ENCODE measurements at places on chromosomes 16 and 17.

GRCh38 chr16:56771558-56772279 lies 41.8 kb downstream of the NUP93 start:
- no peak for DNase-seq

DNA sequence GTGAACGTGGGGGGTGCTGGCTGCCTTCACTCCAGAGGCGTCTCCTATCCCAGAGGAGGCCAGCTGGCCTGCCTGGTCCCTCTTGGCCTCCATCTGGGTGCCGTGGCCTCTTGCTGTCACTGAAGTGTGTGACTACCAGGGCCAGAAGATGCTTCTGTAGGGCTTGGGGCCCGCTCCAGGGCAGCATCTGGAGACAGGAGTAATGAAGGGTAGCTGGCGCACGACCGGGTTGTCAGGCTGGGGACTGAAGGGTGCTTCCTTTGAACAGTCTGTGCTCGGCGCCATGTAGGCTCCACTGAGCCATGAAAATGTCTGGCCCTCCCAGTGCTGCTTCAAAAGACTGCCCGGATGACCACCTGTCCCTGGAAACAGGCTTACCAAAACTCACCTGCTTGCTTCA lies 31.3 kb downstream of the ASIC2 start:
- no peak for DNase-seq

GRCh38 chr16:17493012-17493411 lies 22.3 kb upstream of the XYLT1 start:
- no peak for DNase-seq

- DNase-seq: no peak
Observed at GRCh38 chr17:77704048-77704815, 254.3 kb upstream of the TNRC6C start.

DNA sequence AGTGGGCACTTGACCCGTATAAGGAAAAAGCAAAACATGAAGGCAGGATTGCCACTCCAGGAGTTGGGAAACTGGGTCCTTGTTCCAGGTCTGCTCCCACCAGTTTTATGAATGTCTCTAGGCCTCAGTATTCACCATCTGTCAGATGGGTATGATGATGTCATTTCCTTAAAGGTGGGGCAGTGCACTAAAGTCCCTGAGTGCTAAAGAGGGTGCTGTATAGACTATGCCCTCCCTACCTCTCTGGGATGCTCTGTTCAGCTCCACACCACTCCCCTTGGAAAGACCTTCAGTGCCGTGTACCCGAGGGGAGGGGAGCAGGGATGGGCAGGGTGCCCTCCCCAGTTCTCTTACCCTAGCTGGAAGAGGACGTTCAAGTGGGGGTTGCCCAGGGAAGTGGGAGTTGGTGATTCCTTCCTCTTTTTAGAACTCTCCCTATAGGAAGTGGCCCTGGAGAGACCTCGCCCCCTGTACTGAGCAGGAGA lies 2.2 kb downstream of the LASP1 start:
- no peak for DNase-seq

- no peak for DNase-seq
Observed at GRCh38 chr17:535198-535597, 179.4 kb downstream of the VPS53 start.

- no peak for DNase-seq
Observed at GRCh38 chr16:28179354-28179753, 32.4 kb downstream of the XPO6 start.

- DNase-seq: no peak
Observed at GRCh38 chr17:1504866-1505265, 11.5 kb downstream of the INPP5K start.

DNA sequence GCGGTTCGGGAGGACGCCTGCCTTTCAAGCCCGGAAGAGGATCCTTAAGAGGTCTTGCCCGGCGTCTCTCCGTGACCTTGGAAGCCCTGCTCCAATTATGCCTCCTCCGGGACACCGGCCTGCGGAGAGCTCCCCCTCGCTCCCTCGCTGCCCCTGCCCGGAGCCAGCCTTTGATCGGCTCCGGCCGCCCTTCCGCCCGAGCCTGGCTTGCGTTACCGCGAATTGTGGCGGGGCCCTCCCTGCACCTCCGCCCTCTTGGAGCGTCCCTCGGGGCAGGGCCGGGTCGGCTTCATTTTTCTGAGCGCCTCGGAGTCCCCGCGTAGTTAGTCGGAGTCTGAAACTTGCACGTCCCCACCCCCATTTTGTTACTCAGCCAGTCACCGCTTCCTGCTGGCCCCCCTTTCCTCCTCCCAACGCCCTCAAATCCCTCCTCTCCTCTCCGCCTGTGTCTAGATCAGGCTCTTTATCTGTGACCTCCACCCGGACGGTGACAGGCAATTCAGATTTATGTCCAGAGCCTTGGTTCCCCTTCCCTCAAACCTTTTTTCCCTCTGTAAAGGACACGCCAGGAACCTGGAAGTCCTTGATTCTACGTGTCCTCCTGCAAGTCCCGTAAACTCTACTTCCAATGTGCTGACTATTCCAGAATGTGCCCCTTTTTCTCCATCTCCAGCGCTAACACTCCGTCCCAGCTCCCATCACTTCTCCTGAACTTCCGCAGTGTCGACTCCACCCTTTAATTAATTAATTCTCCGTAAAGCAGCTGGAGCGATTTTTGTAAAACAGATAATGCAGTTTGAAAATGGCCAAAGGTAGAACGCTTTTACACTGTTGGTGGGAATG lies 569 bp upstream of the RABEP2 start:
- peak; percentile 71 for DNase-seq

- DNase-seq: no peak
Observed at GRCh38 chr17:38958756-38959155, 8.4 kb downstream of the FBXO47 start.

DNA sequence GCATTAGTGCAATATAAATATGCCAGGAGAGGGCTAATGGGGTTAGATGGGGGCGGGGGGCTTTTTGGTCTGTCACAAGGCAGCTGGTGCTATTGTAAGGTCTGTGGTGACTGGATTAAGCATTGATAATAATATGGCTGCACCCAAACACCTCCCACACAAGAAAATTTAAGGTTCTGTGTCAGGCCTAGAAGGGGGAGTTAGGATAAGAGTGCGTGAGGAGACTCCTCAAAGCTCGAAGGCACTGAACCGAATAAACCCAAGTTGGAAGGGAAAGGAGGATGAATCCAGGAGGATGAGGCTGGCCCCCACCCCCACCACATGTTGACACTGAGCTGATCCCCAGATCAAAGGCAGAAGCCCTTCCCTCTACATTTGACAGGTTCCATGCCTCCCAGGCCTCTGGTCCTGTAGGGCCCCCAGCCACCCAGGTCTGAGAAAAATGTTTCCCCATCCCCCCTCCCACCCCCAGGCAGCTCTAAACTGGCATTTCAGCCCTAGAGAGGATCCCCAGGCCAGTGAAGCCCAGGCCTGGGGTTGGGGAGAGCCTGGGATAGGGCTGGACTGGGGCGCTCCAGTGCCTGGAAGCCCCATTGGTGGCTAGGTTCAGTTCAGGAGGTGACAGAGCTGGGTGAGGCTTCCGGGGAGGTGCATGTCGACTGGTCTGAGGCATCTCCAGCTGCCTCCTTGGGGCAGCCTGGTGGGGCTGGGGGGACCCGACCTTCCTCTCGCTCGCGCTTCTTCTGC lies 1.7 kb downstream of the HOXB1 start:
- no peak for DNase-seq

DNA sequence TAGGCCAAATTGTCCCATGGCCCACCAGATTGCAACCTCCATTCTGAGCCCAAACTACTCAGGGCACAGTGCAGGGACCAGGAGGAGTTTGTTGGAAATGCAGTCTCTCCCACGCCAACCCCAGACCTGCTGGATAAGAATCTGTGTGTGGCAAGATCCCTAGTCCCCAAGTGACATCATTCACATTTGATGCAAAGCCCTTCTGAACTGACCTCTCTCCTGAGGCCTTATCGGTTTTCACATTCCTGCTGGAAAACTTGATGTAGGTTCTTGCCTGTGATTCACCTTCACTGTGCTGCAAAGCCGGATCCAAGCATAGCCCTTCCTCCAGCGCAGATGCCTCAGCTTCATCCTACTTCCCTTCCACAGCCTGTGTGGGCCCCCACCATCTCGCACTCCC lies 6.6 kb upstream of the SHCBP1 start:
- DNase-seq: no peak

GRCh38 chr17:70668938-70669778 lies 499.8 kb downstream of the KCNJ2 start:
- no peak for DNase-seq

DNA sequence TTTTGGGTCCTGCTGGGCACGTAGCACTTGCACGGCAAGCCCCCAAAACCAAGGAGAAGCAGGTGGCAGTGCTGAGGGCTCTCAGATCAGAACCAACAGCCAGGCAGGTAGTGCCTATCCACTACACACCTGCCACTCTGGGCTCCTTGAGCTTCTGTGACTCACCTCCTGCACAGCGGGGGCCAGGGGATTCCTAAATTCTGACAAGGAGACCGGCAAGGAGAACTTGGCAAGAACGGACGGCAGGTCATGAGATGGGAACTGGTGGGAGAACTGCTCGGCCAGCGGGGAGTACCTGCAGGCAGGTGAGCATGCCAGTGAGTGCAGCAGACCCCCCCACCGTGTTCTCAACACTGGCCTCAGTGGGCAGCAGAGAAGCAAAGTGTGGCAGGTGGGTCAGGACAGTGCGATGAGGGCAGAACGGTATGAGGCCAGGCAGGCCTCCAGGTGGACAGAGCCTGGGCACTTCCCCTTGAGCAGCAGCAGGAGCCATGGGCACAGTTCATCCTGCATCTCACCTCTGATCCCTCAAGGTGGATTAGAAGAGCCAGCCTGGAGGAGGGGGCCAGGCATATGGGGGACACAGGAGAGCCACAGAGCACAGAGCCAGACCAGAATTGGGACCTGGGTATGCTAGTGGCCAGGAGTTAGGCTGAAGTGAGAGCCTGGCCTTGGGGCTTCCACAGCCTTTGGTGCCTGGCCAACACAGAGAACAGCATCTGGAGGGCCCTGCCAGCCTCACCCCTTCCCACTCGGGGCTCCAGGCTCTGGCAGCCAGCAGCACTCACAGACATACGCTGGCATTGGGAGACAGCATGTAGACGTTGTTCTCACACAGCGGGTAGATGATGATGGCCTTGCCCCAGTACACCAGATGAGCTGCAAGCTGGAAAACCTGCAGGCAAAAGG lies 14.7 kb downstream of the MPG start:
- no peak for DNase-seq

GRCh38 chr17:2057760-2058585 lies 3.1 kb downstream of the HIC1 start:
- DNase-seq: no peak

DNA sequence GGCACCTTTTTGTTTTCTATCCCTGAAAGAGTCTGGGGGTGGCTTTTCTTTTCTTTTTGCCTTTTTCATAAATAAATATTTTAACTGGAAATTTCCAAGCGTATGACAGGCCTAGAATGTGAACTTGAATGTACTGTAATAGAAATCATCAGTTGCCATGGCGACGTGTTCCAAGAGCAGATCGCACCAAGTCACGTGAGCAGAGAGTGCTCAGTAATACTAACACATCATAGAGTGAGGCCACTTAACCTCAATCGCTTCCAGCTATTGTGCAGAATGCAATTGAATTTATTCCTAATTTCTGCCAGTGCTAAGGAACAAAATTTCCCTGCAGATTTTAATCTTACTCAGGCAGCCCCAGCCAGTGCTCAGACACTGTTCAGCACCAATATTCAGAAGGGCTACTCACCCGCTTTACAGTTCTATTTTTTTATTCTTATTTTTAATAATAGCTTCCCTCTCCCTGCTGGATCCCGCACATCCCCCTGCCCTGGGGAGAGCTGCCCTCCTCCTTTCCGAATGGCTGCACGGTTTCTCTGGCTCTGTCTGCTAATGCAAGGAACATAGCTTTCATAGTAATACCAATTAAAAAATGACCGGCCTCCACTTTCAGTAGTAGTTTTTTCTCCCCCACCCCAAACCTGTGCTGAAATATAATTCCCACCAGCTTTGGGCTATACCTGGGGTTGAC lies 26.2 kb upstream of the PMFBP1 start:
- DNase-seq: no peak

DNA sequence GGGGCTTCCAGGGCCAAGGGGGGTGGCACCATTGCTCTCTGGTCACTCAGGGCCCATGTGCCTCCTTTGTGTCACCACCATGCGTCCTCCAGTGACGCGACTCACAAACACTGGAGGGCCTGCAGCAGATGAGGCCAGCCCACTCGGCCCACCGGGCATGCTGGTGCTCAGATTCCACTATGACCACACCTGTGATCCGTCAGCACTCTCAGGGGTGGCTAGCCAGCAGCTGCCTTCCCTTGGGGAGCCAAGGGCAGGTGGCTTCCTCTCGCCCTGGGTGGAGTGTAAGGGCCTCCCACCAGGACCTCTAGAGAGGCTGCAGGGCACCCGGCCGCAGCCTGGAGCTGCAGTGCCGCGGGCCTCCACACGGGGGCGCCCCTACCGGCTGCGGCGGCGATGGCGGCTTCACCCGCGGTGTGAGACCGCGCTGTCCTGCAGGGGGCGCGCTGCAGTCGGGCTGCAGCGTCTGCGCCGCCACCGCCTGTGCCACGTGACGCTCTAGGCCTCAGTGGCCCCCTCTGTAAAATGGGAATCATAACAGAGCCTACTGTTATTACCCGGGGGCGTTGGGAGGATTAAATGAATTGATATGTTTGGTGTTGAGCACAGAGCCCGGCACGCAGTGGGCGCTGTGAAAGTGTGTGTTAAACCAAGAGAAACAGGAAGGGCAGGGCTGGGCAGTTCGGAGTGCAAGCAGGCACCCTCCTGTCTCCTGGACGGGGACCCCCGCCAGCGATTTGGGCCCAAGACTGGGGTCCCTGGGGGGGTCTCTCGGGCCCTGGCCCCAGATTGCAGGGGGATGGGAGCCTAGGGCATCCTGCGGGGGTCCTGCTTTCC lies 192.4 kb upstream of the GSE1 start:
- peak; percentile 71 for DNase-seq

GRCh38 chr17:81090361-81091136 lies 55.6 kb downstream of the BAIAP2 start:
- no peak for DNase-seq

- no peak for DNase-seq
Observed at GRCh38 chr17:75576661-75577060, 10.9 kb upstream of the MYO15B start.

- DNase-seq: no peak
Observed at GRCh38 chr16:65783709-65784474, 582.6 kb upstream of the CDH5 start.

DNA sequence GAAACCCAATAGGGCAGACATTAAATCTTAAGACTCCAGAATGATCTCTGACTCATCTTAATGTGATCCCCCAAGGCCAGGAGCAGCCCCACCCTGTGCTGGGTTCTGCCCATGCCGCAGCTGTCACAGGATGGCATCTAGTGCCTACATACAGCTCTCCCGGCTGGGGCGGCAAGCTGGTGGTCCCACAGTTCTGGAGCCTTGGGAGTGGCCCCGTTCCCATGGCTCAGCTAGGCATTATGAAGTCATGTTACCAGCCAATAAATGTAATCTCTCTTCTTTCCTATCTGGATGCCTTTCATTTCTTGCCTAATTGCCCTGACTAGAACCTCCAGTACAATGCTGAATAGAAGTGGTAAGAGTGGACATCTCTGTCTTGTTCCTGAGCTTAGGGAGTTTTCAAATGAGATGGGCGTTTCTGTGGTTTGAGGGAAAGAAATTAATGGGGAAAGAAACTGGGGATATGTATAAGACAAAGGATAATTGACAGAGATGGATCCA lies 95.7 kb upstream of the DNAH17 start:
- DNase-seq: no peak

GRCh38 chr16:15961571-15962090 lies 12.2 kb downstream of the ABCC1 start:
- DNase-seq: no peak

All from KG1 (cell line).